GOT3 (cell line): ENCODE measurements at places on chromosomes 4 and X.

DNA sequence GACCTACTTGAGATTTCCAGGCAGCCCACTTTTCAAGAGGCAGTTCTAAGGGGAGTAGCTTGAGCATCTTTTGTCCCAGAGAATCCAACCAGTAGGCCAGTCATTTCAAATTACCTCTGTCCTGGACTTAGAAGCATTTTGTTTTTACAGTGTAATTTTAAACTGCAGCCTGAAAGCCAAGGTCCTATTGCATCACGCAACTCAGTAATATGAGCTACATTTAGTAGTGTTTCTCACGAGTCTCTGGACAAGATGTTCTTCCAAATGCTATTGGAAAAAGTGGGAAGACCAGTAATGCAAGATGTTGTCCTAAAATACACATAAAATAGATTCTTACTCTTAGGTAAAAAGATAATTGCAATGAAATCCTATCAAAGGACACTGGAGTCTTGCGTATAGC lies 182.5 kb upstream of the ARX start:
- no peak for DNase-seq

GRCh38 chrX:70168238-70169188 lies 8.8 kb upstream of the DGAT2L6 start:
- no peak for DNase-seq

DNA sequence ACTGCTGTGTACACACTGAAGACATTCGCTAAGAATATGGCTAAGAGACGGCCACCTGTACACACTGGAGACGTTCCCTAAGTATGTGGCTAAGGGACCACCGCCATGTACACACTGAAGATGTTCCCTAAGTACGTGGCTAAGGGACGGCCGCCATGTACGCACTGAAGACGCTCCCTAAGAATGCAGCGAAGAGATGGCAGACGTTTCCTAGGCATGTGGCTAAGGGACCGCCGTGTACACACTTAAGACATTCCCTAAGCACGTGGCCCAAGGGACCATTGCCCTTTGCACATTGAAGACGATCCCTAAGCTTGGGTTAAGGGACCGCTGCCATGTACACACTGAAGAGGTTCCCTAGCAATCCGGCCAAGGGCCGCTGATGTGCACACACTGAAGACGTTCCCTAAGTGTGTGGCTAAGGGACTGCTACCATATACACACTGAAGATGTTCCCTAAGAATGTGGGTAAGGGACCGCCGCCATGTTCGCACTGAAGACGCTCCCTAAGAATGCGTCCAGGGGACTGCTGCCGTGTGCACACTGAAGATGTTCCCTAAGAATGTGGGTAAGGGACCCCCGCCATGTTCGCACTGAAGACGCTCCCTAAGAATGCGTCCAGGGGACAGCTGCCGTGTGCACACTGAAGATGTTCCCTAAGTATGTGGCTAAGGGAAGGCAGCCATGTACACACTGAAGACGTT lies 36.7 kb downstream of the DHRSX start:
- DNase-seq = no peak

DNA sequence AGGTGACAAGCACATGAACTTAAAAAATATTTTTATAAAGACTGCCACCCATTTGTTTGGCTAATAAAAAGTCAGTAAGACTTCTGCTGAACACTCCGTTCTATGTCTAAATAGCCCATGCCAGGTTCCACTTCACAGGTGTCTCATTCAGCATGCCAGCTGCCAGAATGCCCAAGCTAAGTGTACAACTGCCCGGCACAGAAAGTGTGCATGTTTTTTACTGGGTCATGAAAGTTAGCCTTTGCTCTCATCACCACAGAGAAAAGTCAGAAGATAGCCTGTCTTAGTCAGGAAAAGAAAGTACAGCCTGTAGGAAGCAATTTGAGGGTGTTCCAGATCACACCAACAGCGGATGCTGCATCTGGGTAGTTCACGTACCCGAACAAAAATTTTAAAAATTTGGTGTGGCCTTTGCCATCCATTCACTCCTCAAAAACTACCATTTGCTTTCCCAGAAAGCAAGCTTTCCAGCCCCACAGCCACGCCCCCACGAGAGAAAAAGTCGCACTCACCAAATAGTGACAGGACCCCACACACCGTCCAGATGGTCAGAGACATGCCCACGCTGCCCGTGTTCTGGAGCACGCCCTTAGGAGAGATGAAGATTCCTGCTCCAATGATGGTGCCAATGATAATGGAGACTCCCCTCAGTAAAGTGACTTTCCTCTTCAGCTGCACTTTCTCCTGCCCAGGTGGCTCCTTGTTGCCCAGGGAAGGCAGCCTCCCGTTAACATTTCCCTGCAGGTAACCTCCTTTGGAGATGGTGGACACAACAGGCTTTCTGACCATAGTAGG lies 671 bp downstream of the SLC7A11 start:
- DNase-seq = no peak

- no peak for DNase-seq
Measured at GRCh38 chr4:27248829-27249228, 388.2 kb downstream of the STIM2 start.

DNA sequence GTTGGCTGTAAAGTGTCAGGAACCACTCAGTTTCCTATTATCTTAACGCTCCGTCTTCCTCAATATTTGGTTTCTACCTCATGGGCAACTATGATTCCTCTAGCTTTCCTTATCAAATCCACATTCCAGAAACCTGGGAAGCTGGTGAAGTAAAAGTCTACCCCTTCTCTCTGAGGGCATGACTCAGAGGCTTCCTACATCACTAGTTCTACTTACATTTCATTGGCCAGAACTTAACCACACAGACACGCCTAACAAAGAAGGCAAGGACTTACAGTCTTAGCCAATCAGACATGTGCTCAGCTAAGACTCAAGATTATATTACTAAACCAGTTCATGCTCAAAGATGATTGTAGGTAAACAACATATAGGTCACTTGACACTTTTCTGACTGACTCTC lies 30.4 kb downstream of the COX7B2 start:
- no peak for DNase-seq
